ENCODE measurements at places on chromosomes 5 and 9.

DNA sequence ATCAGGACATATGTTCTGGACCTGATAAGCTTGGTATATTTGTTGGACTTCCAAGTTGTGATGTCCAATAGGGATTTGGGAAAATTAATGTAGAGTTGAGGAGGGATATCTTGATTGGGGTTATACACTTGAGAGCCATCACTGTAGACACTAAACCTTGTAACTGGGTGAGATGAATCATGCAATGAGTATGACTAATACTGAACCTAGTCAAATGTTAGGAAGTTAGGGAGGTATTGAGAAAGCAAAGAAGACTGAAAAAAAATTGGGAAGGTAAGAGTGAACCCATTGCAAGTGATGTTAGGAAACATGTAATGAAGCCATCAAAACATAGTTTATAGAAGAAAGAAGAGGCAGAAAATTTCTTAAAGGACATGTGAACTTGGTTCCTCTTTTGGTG is 668.4 kb upstream of the CDH9 start:
- H3K4me3 ChIP-seq = no peak overlapping the region
- H3K36me3 ChIP-seq = no peaks in the 10 kb centered on the region
- no peak for DNase-seq
- H3K4me1 ChIP-seq = no peaks in the 10 kb centered on the region

DNA sequence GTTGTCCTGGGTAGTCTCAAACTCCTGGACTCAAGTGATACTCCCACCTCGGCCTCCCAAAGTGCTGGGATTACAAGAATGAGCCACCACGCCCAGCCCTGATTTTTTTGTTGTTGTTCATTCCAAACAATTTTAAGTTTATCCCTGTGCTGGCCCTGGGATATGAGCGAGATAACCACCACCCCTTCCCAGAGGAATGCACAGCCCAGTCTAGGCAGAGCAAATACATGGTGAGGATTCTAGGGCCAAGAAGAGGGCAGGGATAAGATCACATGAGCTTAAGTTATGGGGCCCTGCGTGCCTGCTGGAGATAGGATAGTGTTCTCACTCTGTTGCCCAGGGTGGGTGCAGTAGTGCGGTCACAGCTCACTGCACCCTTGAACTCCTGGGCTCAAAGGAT is 21.0 kb upstream of the TOR1B start:
- H3K4me3 ChIP-seq = no peak overlapping the region
- peaks cover 2% of the 10 kb centered on the region for H3K36me3 ChIP-seq
- H3K27ac ChIP-seq = no peak overlapping the region

DNA sequence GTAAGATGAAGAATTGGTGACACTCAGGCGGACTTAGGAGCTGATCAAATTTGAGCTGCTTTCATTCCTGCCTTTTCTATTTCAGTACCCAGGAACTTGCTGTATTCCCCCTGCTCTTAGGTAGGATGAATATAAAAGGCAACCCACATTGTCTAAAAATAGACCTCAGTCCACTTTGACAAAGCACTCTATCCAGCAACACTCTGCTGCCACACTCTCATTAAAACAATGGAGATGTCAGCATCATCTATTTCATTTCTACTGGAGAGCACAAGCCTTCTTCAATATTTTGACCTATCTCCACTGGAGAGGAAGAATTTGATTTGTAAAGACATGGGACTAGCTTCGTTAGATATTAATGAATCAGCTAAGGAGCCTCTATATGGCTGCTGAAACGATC is 468.4 kb downstream of the PTPRD start:
- no peaks in the 10 kb centered on the region for H3K4me1 ChIP-seq
- H3K27me3 ChIP-seq = no peaks in the 10 kb centered on the region
- no peaks in the 10 kb centered on the region for H3K36me3 ChIP-seq
- H3K4me3 ChIP-seq = no peak overlapping the region
- DNase-seq = no peak
- H3K27ac ChIP-seq = no peak overlapping the region

GRCh38 chr9:77817590-77818311 is 169.6 kb upstream of the GNA14 start:
- no peaks in the 10 kb centered on the region for H3K36me3 ChIP-seq
- H3K27me3 ChIP-seq = no peaks in the 10 kb centered on the region
- no peaks in the 10 kb centered on the region for H3K4me1 ChIP-seq
- no peak for DNase-seq
- no peak overlapping the region for H3K4me3 ChIP-seq
- no peak overlapping the region for H3K27ac ChIP-seq

- peak overlapping the region; percentile 24 for H3K27ac ChIP-seq
- peaks cover 11% of the 10 kb centered on the region for H3K4me1 ChIP-seq
- peaks cover 3% of the 10 kb centered on the region for H3K36me3 ChIP-seq
- peak overlapping the region; percentile 66 for H3K4me3 ChIP-seq
- no peak for DNase-seq
Measured at GRCh38 chr5:1007681-1008450, 736 bp upstream of the NKD2 start.

GRCh38 chr5:151270599-151270998 is 17.6 kb downstream of the GM2A start:
- H3K4me3 ChIP-seq = no peak overlapping the region
- H3K36me3 ChIP-seq = peaks cover 6% of the 10 kb centered on the region
- no peak overlapping the region for H3K27ac ChIP-seq

DNA sequence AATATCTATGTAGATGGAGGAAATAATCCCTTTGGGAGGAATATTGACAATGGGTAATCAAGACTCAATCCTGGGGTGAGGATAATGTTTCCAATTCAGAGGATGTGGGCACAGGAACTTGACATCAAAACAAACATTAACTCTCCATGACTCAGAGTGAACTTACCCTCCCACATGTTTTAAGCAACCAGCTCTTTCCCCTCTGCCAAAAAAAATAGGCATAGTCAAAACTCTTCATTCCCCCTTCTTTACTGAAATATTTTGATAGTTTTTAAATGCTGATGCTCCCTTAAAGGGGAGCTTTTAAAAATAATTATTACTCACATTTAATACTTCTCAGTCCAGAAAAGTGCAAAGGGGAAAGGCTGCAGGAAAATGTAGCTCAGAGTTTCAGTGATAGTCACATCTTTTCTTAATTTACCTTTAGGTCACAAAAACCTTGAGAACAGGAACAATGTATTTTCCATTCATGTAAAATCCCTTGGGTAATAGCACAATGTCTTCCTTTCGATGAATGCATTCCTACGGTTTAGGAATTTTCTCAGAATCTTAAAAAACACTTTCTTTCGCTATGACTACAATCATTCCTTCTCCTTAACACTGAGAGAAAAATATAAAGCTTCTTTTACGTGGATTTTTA is 298.4 kb upstream of the GRAMD2B start:
- H3K4me3 ChIP-seq = no peak overlapping the region
- H3K27ac ChIP-seq = no peak overlapping the region
- H3K4me1 ChIP-seq = no peaks in the 10 kb centered on the region
- no peak for DNase-seq

DNA sequence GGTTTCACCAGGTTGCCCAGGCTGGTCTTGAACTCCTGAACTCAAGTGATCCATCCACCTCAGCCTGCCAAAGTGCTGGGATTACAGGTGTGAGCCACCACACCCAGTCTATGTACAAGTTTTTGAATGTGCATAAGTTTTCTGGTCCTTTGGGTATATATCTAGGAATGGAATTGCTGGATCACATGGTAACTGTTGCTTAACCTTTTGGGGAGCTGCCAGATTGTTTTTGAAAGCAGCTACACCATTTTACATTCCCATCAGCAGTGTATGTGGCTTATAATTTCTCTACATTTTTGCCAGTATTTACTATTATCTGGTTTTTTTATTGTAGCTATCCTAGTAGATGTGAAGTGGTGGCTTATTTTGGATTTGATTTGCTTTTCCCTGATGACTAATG is 8.9 kb upstream of the LNPEP start:
- no peak for DNase-seq
- H3K36me3 ChIP-seq = peaks cover 5% of the 10 kb centered on the region
- peaks cover 26% of the 10 kb centered on the region for H3K4me1 ChIP-seq
- H3K4me3 ChIP-seq = no peak overlapping the region

DNA sequence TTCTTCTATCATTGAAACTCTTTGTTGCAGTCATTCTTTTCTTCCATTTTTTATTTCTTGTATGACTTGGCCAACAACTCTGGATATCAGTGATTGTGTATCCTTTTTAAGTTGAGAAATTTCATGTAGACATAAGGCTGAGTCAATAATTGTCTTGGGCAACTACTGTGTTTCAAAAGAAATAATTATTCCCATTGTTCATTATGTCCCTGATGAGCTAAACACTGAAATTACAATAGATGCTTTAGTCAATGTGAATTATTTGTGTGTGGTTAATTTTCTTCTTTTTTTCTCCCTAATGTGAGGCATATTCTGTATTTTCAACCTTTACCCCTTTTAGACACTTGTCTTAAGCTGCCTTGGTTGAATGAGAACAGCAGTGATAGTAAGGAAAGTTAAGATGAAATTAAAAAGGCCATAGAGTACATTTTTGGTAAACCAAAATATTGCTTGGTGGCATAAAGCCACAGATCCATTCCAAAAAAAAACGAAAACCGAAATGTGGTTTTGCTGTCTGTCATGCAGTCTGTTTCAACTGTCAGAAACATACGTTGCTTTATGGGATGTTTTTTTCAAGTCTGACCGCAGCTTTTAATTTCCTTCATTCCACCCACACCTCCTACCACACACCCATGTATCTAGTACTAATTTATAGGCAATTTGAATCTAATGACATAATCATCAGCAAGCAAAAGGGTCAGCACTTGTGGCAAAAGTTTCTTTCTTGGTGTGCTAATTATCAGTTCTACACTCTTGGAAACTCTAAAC is 21.1 kb downstream of the TLE4 start:
- H3K27me3 ChIP-seq = no peaks in the 10 kb centered on the region
- H3K4me3 ChIP-seq = peak overlapping the region; percentile 31
- H3K36me3 ChIP-seq = peaks cover 9% of the 10 kb centered on the region
- H3K27ac ChIP-seq = no peak overlapping the region
- H3K4me1 ChIP-seq = peaks cover 77% of the 10 kb centered on the region

DNA sequence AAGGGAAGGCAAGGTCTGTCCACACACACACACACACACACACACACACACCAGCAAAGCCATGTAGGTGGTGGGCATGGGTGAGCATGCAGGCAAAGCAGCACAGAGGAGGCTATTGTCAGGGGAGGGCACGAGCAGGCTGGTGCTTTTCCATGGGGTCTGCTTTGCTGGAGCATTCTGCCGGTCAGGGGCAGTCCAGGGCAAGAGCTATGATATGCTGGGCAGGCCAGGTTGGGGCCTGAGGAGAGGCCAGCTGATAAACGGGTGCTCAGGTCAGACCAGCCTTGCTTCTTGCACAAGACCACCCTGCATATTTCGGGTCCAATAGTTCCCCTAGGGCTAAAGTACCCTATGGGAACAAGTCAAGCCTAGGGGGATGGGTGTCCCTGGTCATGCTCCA is 253.9 kb upstream of the DMAC1 start:
- H3K4me3 ChIP-seq = no peak overlapping the region
- no peak overlapping the region for H3K27ac ChIP-seq
- no peaks in the 10 kb centered on the region for H3K36me3 ChIP-seq
- no peak for DNase-seq

GRCh38 chr5:34844106-34844505 is 5.1 kb downstream of the TTC23L start:
- peaks cover 6% of the 10 kb centered on the region for H3K36me3 ChIP-seq
- peaks cover 5% of the 10 kb centered on the region for H3K4me1 ChIP-seq
- no peak overlapping the region for H3K4me3 ChIP-seq
- H3K27me3 ChIP-seq = peaks cover 48% of the 10 kb centered on the region
- H3K27ac ChIP-seq = no peak overlapping the region

GRCh38 chr9:37410969-37411785 is 11.3 kb upstream of the GRHPR start:
- peak overlapping the region; percentile 19 for H3K27ac ChIP-seq
- H3K4me3 ChIP-seq = no peak overlapping the region
- DNase-seq = no peak
- H3K4me1 ChIP-seq = peaks cover 17% of the 10 kb centered on the region
- peaks cover 11% of the 10 kb centered on the region for H3K27me3 ChIP-seq

- DNase-seq = no peak
- H3K27me3 ChIP-seq = no peaks in the 10 kb centered on the region
- H3K4me1 ChIP-seq = no peaks in the 10 kb centered on the region
Measured at GRCh38 chr5:17255471-17256021, 38.1 kb downstream of the BASP1 start.

DNA sequence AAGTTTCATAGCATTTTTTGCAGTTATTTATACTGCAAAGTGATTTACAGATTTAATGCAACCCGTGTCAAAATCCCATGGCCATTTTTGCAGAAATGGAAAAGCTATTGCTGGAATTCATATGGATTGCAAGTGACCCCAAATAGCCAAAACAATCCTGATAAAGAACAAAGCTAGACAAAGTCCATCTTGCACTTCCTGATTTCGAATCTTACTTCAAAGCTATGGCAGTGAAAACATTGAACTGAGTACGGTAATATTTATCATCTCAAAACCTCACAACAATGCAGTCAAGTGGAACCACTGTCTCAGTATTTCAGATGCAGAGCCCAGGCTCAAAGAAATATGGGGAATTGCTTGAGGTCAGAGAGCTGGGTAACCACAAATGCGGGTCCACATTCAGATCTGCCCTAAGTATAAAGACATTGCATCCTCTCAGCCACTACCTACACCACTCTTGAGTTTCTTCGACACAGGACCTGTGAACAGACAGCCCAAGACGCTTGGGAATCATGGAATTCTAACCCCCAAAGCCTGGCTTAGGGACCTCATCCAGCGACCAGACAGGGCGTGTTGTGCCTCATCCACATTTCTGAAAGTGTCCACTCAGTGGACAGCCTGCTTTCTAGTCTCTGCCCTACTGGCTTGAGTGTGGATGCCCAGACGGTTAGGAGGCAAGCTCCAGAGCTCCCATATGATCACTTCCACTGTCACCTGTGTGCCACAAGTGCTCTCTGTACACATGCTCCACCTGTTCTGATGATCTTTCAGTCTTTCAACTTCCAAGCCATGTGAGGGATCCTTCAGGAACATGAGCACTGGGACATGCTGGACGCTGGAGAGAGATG is 39.3 kb upstream of the KCNIP1 start:
- peaks cover 34% of the 10 kb centered on the region for H3K27me3 ChIP-seq
- no peaks in the 10 kb centered on the region for H3K4me1 ChIP-seq
- H3K4me3 ChIP-seq = no peak overlapping the region
- DNase-seq = no peak
- no peaks in the 10 kb centered on the region for H3K36me3 ChIP-seq

GRCh38 chr9:87125819-87126218 is 178.5 kb upstream of the GAS1 start:
- no peak overlapping the region for H3K4me3 ChIP-seq
- no peak for DNase-seq
- peaks cover 39% of the 10 kb centered on the region for H3K27me3 ChIP-seq
- no peaks in the 10 kb centered on the region for H3K4me1 ChIP-seq
- H3K27ac ChIP-seq = no peak overlapping the region

- H3K27ac ChIP-seq = no peak overlapping the region
- DNase-seq = no peak
- no peaks in the 10 kb centered on the region for H3K36me3 ChIP-seq
- H3K4me3 ChIP-seq = no peak overlapping the region
- no peaks in the 10 kb centered on the region for H3K27me3 ChIP-seq
Measured at GRCh38 chr9:91589101-91589553, 165.5 kb upstream of the NFIL3 start.

- no peak for DNase-seq
- H3K4me3 ChIP-seq = no peak overlapping the region
- no peaks in the 10 kb centered on the region for H3K27me3 ChIP-seq
- H3K27ac ChIP-seq = no peak overlapping the region
Measured at GRCh38 chr9:125515983-125516940, 190.7 kb downstream of the MAPKAP1 start.

GRCh38 chr5:138659561-138659960 is 84.4 kb upstream of the HSPA9 start:
- H3K27ac ChIP-seq = no peak overlapping the region
- H3K36me3 ChIP-seq = peaks cover 9% of the 10 kb centered on the region
- H3K4me1 ChIP-seq = peaks cover 24% of the 10 kb centered on the region
- no peak for DNase-seq

GRCh38 chr9:130731355-130731754 is 37.8 kb downstream of the EXOSC2 start:
- H3K27ac ChIP-seq = no peak overlapping the region
- H3K4me3 ChIP-seq = no peak overlapping the region
- peaks cover 5% of the 10 kb centered on the region for H3K36me3 ChIP-seq
- DNase-seq = no peak
- no peaks in the 10 kb centered on the region for H3K27me3 ChIP-seq
